Activated CD8-positive, alpha-beta memory T cell treated with anti-CD3 and anti-CD28 coated beads for 24 hours (primary cell): ENCODE measurements at places on chromosomes 7 and 10.
A peak's percentile ranks its signal among the peaks of the same experiment; 100 is the strongest.

GRCh38 chr7:1127001-1127400 is 33.0 kb downstream of the ZFAND2A start:
- no peak for DNase-seq

DNA sequence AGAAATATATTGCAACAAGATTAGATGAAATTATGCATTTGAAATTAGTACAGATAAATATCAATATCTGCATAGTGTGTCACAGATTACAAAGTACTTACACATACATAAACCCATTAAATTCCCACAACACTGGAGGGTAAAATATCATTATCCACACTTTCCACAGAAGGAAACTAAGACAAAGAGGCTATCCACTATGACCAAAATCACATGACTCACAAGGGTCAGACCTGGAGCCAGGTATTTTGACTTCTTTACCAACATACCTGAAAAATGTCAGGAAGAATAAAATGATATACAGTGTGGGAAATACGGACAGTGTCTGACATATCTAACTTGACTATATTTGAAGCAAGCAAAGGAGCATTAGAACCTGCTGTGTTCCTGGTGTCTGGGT is 34.1 kb downstream of the HYCC1 start:
- DNase-seq = no peak

DNA sequence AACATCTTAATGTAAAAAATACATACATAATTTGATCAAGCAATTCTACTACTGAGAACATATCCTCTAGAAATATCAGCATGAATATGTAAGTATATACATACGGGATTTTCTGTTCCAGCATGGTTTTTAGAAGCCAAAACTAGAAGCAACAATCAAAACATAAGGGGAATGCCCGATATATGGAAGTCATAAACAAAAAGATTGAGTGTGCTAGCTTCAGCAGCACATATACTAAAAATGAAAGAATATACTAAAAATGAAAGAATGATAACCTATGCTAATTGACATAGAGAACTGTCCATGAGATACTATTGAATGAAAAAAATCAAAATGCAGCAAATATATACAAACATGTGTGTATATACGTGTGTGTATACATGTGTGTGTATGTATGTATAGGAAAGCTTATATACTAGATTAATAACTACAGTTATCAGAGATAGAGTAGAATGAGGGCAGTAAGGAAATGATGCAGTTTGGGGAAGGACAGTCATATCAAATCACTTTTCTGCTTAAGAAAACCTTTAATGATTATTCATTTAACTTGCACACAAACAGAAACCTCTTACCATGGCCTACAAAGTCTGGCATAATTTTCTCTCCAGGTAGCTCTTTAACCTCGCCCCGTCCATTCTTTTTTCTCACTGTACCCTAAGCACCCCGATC is 72.9 kb downstream of the NPY start:
- no peak for DNase-seq

- no peak for DNase-seq
Observed at GRCh38 chr7:79897166-79897565, 237.5 kb upstream of the GNAI1 start.

- no peak for DNase-seq
Observed at GRCh38 chr10:81570878-81571794, 303.9 kb upstream of the NRG3 start.

DNA sequence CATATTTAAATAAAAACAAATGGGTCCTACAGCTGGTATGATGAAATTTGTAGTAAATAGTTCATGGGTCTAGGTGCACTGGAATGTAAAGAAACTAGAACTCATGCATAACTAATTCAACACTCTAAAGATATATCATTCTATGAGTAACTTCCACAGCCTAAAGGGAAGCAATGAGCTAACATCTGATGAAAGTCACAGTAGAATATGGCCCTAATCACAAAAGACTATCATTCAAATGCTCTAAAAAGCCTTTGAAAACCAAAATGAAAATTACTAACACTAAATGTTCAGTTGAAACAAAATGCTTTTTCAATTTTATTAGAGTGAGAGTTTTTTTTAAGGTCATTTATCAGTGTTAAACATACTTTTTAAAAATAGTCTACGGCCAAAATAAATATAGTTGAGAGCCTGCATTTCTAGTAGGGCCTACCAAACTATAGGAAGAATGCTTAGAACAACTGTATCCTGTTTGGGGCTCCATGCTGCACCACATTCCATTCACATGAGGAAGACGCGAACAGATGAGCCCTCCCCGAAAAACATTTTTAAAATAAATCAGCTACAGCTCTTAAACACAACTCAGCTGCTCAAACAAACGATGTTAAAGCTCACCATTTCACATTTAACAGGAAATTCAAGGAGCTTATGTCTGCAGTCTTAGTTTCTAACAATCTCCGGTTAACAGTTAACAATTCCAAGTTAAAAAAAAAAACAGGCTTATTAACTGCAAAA is 134.5 kb downstream of the NRBF2 start:
- DNase-seq = no peak

GRCh38 chr10:112752288-112752687 is 197.8 kb upstream of the TCF7L2 start:
- no peak for DNase-seq

DNA sequence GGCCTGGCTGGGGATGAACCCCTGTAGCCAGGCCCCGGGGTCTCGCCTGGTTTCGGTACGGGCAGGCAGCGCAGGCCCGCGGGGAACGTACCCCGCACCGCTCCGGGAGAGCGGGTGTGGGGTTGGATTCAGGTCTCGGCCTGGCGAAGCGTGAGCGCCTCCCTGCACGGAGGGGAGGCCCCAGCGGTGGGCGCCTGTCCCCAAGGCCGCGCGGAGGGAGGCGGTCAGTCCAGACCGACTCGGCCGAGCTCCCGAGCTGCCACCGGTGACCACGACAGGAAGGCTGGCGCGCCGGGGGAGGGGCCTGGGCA is 378 bp upstream of the INPP5F start:
- no peak for DNase-seq

GRCh38 chr10:16968416-16969041 is 151.3 kb upstream of the RSU1 start:
- DNase-seq = no peak

DNA sequence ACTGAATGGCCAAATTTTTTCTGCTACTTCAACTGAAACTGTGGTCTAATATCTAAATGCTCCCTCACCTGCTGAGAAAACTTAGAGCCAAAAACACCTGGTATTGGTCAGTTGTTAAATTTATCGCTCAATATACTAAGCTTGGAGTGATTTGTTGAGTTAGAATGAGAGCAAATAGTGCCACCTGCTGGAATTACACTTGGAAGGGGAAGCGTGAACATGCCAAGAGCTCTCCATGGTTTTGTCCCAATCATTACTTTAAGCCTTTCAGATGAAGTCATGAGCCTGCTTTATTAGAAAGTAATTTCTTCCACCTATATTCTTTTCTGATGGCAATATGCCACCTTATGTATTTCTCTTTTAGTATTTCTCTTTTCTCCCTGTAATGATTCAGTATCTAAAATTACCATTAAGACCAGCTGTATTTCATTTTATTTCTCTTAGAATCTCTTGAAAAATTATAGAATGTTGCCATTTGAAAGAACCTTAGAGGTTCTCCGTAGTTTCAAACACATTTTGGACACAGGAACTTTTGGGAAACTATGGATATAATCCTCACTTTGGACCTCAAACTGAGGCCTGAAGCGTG is 447.8 kb upstream of the C7orf33 start:
- DNase-seq = no peak

GRCh38 chr10:102639537-102639936 is 4.7 kb upstream of the TRIM8 start:
- no peak for DNase-seq

GRCh38 chr7:31418928-31419327 is 78.4 kb upstream of the NEUROD6 start:
- no peak for DNase-seq

DNA sequence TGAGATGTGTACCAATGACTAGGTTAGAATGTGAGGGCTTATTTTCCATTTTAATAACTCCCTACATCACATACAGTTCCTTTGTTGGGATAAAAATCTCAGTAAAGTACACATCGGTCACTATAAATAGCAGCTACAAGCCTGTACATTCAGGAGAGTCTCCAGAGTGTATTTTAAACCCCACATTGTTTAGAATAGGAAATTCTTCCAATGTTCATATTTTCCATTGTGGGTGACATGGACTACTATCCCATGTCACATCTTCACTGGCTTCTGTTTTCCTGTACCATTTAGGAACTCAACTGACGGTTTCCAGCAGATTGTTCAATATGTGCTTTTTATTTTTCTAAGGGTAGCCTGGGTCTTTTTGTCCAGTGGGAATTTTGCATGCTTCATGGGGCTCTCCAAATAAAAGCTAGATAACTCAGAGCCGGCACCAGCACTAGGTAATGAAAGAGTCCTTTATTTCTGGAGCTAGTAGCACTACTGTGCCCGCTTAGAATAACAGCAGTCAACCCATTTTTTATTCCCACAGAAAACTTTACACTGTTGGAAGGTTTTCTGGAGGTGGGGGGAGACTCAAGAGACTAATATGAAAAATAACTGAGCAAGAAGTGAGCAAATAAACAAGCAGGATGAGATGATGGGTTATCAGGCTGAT is 100.5 kb downstream of the CALD1 start:
- no peak for DNase-seq

DNA sequence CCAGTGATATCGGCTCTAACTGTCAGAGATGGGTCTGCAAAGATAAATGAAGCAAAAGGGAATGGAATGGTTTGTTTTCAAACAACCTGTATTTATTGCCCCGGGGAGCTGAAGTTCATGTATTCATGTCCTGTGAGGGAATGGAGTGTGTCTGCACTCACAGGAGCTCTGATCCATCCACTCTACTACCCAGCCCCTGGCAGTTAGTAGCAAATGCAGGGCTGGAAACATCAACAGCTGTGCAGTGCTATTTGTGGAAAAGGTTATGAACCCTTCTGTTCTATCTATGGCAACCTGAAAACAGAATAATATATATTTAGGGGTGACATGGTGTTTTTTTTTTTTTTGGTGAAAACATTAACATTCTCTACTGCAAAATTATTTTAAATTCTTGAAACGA is 9.8 kb downstream of the AGR2 start:
- no peak for DNase-seq

DNA sequence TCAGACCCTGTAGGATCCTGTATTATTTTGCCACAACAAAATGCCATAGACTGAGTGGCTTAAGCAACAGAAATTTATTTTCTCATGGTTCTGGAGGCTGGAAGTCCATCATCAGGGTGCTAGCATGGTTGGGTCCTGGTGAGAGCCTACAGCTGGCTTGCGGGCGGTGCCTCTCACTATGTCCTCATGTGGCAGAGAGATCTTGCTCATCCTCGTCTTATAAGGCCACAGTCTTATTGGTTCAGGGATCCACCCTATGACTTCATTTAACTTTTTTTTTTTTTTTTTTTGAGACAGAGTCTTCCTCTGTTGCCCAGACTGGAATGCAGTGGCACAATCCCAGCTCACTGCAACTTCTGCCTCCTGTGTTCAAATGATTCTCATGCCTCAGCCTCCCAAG is 90.9 kb downstream of the LSM5 start:
- DNase-seq = no peak

- DNase-seq = no peak
Observed at GRCh38 chr7:273327-273726, 16.6 kb upstream of the FOXL3 start.

GRCh38 chr7:129356176-129356575 is 78.1 kb upstream of the STRIP2 start:
- no peak for DNase-seq

DNA sequence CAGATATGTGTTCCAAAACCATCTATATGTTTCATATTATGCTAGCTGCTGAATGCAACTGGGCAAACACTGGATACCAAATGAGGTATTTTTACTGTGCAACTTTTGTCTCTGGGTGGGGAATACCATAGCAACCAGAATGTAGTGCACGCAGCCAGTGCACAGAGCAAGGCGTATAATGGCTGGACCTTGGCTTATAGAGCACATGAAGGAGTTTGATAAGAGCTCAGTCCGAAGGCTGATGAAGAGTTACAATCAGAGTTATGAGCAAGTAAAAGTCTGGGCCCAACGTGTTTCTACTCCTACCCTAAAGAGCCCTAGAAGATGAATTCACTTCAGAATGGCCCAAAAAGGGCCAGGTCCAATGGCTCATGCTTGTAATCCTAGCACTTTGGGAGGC is 82.2 kb downstream of the MET start:
- DNase-seq = no peak

DNA sequence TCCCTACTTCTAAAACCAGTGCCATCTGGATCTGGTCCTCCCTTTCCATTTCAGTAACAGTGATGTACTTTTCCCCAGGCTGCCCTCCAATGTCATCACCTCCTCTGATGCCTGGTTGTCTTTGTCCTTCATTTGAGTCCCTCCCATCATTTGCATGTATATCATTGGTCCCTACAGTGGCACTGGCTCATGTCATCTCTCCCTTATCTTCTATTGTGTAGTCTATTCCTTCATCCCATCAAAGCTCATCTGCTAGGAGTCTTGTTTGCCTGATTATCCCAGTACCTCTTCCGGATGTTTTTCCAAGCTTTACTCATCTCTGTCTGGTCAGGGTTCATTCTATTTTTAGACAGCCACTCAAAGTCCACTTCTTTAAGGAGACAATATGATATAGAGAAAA is 292.9 kb upstream of the BMPER start:
- DNase-seq = no peak

GRCh38 chr7:146214842-146215241 is 98.2 kb downstream of the CNTNAP2 start:
- no peak for DNase-seq

GRCh38 chr10:130542761-130543160 is 406.6 kb downstream of the GLRX3 start:
- DNase-seq = no peak

DNA sequence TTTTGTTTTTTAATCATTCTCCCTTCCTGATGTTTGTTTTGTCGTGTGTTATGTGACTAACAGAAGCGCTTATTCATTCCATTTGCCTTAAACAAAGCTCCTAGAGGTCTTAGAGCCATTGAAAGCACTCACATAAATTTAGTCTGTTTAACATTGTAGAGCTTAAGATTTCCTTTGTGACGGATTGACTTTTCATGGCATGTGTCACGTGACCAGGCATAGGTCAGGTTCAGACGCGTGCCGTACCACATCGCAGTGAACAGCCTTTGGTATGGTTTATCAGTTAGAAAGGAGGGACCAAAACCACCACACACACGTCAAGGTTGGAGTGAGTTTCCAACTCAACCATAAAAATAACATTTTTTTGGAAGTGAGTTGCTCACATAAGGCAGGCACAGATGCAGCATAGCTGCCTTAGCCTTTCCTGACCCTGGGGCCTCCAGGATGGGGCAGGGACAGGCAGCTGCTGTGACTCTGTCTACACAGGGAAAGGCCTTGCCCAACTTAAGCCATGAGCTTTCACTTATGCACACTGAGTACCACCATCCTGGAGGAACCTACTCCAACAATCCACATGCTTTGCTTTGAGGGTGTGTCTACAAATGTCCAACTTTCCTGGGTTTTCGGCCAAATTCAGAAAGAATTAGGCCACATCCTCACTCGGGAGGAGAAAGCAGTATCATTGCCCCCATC is 55.5 kb downstream of the WDFY4 start:
- no peak for DNase-seq

DNA sequence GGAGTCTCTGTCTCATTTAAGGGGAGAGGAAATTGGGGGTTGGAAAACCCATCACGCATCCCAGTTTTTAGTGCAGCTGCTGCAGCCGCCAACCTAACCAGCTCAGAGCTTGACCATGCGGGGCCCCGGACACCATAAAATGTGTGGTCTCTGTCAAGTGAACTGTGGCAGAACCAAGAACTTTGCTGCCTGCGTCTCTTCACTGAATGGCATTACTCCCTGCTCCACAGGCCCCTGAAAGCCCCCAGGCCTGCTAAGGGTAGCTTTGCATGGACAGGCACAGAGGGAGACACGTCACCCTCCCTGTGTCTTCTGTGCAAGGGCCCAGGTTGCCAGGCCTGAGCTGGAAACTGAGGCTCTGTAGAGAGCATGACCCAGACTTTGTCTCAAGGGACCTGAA is 144.6 kb upstream of the GPR26 start:
- DNase-seq = peak; percentile 44
